ENCODE measurements at places on chromosomes 6 and 20.

- DNase-seq = no peak
Observed at GRCh38 chr20:35641743-35642142, 23.0 kb downstream of the CPNE1 start.

GRCh38 chr6:549906-550305 is 107.0 kb downstream of the HUS1B start:
- DNase-seq = no peak

DNA sequence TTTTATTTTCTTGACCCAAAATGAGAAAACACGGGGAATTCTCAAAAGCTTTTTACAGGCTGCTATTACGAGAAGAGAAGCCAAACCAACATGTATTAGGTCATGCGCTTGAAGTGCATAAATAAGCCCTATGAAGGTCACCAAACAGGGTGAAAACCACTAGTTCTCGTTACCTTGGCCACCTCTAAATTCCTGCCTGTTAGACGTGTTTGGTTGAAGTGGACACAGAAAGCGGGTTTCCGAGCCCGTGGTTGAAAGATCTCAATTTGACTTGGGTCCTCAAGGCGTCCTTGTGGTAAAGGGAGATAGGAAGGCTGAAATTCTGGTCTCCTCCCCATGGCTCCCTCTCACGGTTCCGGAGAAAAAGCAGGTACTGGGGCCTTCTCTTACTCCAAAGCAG is 6.2 kb downstream of the EYA2 start:
- DNase-seq = no peak

- DNase-seq = no peak
Observed at GRCh38 chr20:6999381-6999780, 231.9 kb downstream of the BMP2 start.

DNA sequence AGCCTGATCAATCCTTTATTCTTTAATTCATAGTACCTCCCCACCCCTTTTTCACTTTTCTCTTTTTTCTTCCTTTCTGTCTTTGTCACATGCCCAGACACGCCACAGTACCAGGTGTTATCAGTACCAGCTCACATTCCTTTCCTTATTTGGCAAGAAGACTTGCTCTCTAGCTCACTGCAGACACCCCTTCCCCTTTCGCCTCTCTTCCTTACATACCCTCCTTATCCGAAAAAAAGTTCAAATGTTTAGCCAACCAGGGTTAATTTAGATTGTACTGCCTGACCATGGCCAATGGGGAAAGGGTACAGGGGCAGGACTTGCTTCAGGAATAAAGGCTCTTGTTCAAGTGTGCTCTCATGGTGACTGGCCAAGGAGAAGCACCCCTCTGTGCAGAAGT is 9.3 kb upstream of the SIRPB2 start:
- no peak for DNase-seq

- DNase-seq = no peak
Observed at GRCh38 chr6:46062312-46062711, 46.7 kb upstream of the CLIC5 start.

DNA sequence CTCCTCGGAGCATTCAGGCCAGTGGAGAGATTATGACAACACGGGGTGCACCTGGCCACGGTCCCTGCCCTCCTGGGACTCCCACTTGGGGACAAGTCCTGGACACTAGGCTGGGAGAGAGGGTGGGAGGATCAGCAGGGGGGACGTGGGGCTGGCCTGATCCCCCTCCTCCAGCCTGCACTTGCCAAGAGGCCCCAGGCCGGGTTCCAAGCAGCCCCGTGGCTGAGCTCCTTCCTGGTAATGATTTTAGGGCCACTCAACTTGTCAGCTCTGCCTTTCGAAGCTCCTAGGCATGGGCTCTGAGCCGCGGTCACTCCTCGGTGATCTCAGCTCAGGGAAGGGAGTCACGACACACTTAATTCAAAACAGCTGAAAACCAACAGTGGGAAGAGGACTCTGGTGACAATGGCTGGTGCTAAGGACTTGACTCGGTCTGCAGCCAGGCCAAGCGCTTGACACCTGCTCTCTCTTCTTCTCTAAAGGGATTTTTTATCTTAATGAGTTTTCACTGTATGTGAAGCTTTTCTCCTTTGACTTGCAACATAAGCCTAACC is 161.7 kb downstream of the BMP7 start:
- DNase-seq = no peak

DNA sequence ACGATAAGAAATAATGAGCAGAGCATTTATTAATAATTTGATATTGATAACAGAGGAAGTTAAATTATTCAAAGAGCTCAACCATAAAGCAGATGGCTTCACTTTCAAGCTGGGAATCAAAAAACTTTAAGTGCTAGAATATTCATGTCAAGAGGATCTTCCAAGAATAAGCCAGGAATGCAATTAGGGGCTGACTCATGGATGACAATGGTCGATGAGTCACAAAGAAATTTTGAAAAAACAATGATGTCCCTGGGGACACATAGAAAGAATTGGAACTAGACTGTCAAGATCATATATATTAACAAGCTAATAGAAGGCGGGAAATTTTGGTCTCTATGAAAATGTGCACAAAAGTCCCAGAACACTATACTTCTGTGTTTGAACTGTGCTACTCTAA is 304.1 kb downstream of the LAMA2 start:
- DNase-seq = no peak

- DNase-seq = no peak
Observed at GRCh38 chr6:17277256-17277655, 3.9 kb upstream of the RBM24 start.

GRCh38 chr20:37396416-37397075 is 50.6 kb downstream of the SRC start:
- DNase-seq = no peak

DNA sequence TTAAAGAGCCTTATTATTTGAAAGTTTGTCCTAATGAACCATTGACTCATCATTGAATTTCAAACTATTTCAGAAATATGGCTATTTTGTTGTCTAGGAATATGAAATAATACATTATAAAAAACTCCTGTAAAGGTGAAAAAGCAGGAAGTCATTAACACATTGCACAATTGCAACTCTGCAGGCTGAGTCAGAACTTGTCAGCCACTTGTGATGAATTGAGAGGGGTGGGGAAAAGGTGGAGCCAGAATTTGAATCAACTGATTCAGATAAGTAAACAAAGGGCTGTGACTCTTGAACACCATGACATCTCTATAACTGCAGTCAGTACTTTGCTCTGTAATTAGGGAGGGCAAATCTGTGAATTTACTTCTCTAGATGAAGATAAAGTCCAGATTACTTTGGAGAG is 6.0 kb downstream of the C6orf141 start:
- DNase-seq = no peak

GRCh38 chr20:53146201-53146891 is 174.2 kb downstream of the TSHZ2 start:
- DNase-seq = no peak

DNA sequence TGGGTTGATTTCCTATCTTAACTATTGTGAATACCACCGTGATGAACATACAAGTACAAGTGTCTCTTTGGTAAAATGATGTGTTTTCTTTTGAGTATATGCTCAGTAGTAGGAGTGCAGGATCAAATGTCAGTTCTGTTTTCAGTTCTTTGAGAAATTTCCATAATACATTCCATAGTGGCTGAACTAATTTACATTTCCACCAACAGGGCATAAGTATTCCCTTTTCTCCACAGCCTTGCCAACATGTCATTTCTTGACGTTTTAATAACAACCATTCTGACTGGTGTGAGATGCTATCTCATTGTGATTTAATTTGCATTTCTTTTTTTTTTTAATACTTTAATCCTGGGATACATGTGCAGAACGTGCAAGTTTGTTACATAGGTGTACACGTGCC is 268.8 kb downstream of the CENPW start:
- no peak for DNase-seq
